ENCODE measurements at places on chromosomes 4 and X. TPM values are rescaled to one million over a fixed set of nuclear protein-coding genes. Genes with fewer than 3 reads are reported as not detected.

GRCh38 chr4:13151194-13151593 lies 332.9 kb downstream of the RAB28 start:
- DNase-seq: peak; percentile 8

GRCh38 chr4:103075435-103075893 lies 1.1 kb downstream of the SLC9B2 start:
- no peak for DNase-seq

- no peak for DNase-seq
Observed at GRCh38 chr4:137611998-137612700, 79.9 kb upstream of the PCDH18 start.

- no peak for DNase-seq
Observed at GRCh38 chrX:104137496-104137895, 19.3 kb downstream of the SLC25A53 start.

DNA sequence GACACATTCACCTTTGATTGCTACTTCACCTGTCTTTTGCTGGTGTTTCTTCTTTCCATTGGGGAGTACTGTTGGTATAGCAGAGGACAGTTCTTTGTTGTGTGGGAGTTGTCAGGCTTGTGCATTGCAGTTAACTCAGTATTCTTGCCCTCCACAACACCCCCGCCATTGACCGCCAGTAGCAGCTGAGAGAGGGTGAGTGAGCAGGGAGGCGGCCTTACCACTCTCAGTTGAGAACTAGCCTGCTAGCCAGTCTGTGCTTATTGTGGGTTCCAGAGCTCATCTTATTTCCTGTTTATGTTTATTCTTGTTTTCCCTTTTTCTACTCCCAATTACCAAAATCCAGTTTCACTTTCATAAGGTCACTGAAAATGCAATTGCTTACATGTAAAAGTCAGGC lies 52.2 kb downstream of the STIM2 start:
- no peak for DNase-seq

DNA sequence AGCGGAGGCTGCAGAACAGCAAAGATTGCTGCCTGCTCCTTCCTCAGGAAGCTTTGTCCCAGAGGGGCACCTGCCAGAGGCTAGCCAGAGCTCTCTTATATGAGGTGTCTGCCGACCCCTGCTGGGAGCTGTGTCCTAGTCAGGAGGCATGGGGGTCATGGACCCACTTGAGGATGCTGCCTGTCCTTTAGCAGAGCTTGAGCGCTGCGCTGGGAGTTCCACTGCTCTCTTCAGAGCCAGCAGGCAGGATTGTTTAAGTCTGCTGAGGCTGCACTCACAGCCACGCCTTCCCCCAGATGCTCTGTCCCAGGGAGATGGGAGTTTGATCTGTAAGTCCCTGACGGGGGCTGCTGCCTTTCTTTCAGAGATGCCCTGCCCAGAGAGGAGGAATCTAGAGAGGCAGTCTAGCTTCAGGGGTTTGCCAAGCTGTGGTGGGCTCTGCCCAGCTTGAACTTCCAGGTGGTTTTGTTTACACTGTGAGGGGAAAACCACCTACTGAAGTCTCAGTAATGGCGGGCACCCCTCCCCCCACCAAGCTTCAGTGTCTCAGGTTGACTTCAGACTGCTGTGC lies 10.9 kb downstream of the DCK start:
- DNase-seq: peak; percentile 38

CFAP47 gene
- total RNA-seq: not detected

TRPC3 gene
- total RNA-seq: 0.52 TPM

GRCh38 chrX:136534131-136534530 lies 2.1 kb downstream of the VGLL1 start:
- no peak for DNase-seq

DNA sequence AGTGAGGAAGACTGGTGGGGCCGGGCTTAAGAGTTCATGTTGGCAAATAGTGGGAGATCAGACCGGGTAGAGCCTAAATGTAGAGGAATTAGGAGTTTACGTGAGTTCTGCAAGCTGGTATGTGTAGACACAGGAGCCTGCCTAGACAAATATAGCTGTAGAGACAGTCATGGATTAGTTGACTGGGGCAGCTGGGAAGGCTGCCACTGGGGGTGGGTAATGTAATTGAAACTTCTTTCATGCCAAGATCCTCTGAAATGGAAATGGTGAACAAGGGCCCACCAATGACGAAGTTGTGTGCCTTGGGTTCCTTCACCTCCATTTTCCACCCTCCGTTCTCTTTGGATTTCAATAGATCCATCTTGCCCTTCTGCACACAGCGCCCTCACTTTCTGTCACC lies 11.9 kb upstream of the CAPN6 start:
- no peak for DNase-seq

C4orf50 gene
- 0.09 TPM for total RNA-seq

CENPVL2 gene
- not detected for total RNA-seq

GRCh38 chrX:153644356-153645125 lies 2.5 kb upstream of the DUSP9 start:
- no peak for DNase-seq

GRCh38 chr4:87895964-87896621 lies 63.3 kb downstream of the MEPE start:
- no peak for DNase-seq

DACH2 gene
- not detected for total RNA-seq

GRCh38 chrX:94418065-94418464 lies 744.1 kb downstream of the FAM133A start:
- no peak for DNase-seq

Measured in left colon (tissue), 2 donors.